ENCODE measurements at places on chromosomes 7 and 10. TPM values are rescaled to one million over a fixed set of nuclear protein-coding genes. Genes with fewer than 3 reads are reported as not detected.
A peak's percentile ranks its signal among the peaks of the same experiment; 100 is the strongest.

DNA sequence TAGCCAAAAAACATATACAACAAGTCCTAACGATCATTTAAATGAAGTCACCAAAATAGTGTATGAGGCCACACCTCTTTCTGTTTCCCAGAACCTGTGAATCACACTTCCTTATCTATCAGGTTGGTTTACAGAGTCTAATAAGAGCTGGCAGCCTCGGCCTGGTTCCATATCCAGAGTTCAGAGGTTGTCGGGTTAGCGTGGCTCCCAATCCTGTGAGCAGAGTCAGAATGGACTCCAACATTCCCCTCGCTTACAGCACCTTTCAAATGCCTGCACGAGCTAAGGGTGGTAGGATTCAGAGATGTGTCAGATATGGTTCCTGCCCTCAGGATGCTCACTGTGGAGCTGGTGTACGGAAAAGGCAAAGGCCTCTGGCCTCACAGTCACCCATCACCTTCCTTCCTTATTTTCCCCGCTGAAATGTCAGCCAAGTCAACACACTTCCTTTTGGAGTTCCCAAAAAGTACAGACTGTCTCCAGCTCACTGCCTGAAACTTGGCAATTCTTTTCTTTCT is 6.0 kb downstream of the IL15RA start:
- H3K27ac ChIP-seq: peak overlapping the region; percentile 49
- H3K27me3 ChIP-seq: no peaks in the 10 kb centered on the region
- H3K4me1 ChIP-seq: peaks cover 20% of the 10 kb centered on the region
- no peak overlapping the region for H3K4me3 ChIP-seq

- peaks cover 23% of the 10 kb centered on the region for H3K27me3 ChIP-seq
- peak overlapping the region; percentile 5 for H3K27ac ChIP-seq
- peaks cover 12% of the 10 kb centered on the region for H3K4me1 ChIP-seq
- H3K4me3 ChIP-seq: peak overlapping the region; percentile 66
- peak; percentile 66 for DNase-seq
Observed at GRCh38 chr7:150909200-150909995, 57.1 kb downstream of the AOC1 start.

GRCh38 chr10:49369216-49370162 is 26.4 kb downstream of the DRGX start:
- no peak overlapping the region for H3K4me3 ChIP-seq
- no peaks in the 10 kb centered on the region for H3K36me3 ChIP-seq
- no peak for DNase-seq
- H3K27ac ChIP-seq: no peak overlapping the region
- no peaks in the 10 kb centered on the region for H3K4me1 ChIP-seq

DNA sequence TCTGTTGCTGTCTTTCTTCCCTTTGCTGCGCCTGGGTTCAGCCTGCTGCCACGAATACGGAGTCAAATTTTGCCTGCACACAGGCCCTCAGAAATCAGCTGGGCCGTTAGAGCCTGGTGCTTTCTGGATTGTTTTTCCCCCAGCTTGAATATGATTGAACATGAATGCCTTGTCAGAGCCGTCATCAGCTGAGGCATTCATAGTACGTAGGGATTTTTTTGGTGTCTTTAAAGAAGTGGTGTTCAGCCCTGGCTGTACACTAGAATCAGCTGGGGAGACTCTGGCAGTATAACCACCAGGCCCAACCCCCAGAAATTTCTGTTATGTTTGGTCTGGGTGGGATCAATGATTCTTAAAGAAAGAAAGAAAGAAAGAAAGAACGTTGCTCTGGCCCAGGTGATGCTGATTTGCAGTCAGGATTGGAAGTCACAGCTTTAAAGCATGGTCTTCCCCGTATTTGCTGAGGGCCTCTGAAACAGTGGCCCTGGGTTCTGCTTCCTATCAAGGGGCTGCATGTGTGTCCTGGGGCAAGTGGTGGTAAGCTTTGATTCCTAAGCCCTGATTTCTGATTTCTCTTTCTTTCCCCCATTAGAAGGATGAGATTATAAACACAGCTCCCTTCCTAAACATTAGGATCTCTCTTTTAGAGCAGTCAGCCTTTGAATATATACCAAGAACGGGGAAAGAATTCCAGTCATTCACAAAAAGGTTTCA is 24.7 kb downstream of the NUB1 start:
- DNase-seq: no peak
- peaks cover 28% of the 10 kb centered on the region for H3K36me3 ChIP-seq

GRCh38 chr10:124289851-124290795 is 128.6 kb downstream of the OAT start:
- H3K27me3 ChIP-seq: no peaks in the 10 kb centered on the region
- no peaks in the 10 kb centered on the region for H3K4me1 ChIP-seq
- no peak overlapping the region for H3K4me3 ChIP-seq
- no peak for DNase-seq
- no peak overlapping the region for H3K27ac ChIP-seq
- no peaks in the 10 kb centered on the region for H3K36me3 ChIP-seq

- no peaks in the 10 kb centered on the region for H3K36me3 ChIP-seq
- no peaks in the 10 kb centered on the region for H3K27me3 ChIP-seq
- peaks cover 7% of the 10 kb centered on the region for H3K4me1 ChIP-seq
- no peak for DNase-seq
- H3K27ac ChIP-seq: peak overlapping the region; percentile 30
Observed at GRCh38 chr7:70334871-70335270, 736.6 kb downstream of the AUTS2 start.

DNA sequence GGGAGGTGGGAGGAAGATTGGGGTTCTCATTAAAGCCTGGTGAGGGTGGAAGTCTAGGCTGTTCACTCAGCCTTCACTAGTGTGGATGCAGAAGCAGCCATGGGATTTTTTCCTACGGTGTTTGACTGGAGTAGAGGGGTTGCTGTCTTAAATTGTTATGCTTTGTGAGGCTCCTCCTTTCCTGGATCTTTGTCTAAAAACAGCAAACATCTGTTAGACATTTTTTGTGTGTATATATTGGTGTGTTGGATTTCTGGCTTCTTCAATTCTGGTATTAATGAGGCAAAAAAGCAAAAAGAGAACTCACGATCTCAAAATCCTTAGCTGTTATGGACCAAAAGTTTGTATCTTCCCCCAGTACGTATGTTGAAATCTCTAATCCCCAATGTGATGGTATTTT is 28.2 kb downstream of the MEOX2 start:
- no peak for DNase-seq
- no peaks in the 10 kb centered on the region for H3K36me3 ChIP-seq
- no peaks in the 10 kb centered on the region for H3K27me3 ChIP-seq

DNA sequence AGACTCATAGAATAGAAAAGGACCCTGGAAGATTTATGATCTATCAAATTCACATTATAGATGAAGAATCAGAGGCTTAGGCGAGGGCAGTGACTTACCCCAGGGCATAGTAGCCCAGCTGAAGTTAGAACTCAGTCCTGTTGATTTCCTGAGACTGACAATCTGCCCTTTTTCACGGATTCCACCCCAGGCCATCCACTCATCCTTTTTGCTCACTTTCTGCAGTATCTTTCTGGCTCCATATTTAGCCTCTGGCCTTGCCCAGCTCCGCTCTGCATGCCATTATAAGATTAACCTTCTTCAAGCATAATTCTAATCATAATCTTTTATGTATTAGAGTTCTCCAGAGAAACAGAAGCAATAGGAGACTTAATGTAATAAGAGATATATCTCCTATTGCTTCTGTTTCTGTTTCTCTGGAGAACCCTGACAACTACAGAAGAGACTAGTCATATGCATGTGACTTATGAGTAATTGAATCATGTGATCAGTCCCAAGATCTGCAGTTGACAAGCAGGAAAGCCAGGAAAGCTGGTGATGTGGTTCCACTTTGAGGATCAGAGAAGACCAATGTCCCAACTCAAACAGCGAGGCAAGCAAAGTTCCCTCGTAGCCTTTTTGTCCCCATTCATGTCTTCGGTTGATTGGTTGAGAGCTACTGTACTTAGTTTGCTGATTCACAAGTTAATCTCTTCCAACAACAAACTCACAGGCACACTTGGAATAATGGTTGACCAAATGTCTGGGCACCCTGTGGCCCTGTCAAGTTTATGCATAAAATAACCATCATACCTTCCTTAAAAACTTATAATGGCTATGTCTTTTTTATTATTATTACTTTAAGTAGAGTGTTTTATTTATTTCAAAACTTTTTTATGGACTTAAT is 412.1 kb downstream of the SUGCT start:
- H3K4me1 ChIP-seq: peaks cover 3% of the 10 kb centered on the region
- no peaks in the 10 kb centered on the region for H3K27me3 ChIP-seq

- H3K27ac ChIP-seq: no peak overlapping the region
- H3K4me1 ChIP-seq: no peaks in the 10 kb centered on the region
- no peak overlapping the region for H3K4me3 ChIP-seq
- DNase-seq: no peak
- peaks cover 13% of the 10 kb centered on the region for H3K36me3 ChIP-seq
Observed at GRCh38 chr7:135917721-135918120, 59.4 kb downstream of the MTPN start.

The TCTN3 gene
- total RNA-seq: 24.6 TPM
